ENCODE measurements at places on chromosomes 6 and 20.
A peak's percentile ranks its signal among the peaks of the same experiment; 100 is the strongest.

DNA sequence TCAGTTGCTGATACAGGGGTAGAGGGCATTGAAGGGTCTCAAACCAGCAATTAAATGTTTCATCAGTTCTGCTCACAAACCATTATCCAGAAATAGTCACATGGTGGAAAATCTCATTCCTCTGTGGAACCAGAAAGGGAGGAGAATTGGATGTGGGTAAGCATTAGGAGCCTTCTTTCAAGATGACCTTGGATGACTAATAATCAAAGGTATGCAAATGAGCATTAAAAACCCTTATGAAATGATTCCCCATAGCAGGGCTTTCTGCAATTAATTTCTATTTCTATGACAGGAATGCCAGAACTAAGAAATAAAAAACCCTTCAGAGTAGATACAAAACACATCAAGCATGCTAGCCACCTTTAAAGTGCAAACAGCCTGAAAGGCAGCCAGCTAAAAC lies 37.4 kb upstream of the HCRTR2 start:
- DNase-seq = no peak

- no peak for DNase-seq
Measured at GRCh38 chr6:112760831-112761230, 413.7 kb downstream of the RFPL4B start.

DNA sequence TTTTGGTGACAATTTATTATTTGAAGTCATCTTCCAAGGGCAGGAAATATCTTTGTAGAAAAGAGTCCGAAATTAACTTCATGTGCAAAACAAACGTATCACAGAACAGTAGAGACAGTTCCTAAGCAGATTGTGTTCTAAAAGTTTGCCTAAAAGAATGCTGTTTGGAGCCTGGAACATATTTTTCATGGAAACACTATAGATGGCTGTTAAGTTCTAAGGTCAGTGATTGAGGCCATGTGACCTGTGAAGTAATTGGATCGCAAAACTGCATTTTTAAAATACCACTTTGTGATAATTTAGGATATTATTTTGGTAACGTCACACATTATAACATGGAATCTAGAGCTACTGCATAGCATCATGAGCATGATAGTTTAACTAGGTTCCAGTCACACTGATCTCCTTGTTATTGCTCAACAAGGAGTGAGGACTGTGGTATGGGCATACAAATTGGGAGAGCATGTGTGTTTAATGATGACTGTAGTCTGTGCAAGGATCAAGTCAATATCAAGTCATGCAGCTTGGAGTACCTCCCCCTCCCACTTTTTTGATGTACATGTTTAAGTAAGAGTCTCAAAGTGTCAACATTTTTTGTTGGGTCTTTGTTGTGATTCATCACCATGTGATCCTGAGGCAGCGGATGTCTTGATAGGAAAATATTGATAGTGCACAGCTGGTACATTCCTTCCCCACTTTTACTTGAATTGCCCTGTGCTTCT lies 609.3 kb upstream of the CITED2 start:
- no peak for DNase-seq

DNA sequence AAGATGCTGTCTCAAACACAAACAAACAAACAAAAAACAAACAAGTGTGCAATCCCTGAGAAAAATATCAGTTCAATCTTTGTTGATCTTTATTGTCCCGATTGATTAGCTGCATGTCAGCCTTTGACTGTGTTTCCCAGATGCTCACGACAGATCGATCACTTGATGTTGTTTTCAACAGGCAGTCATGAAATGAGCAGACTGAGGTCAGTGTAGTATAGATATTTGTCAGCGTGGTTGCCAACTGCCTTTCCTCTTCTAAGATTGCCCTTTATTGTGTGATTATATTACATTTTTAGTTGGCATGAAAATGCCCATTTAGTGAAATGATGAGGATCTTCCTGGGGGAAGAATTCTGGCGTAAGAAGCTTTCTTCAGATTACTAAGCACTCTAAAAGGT lies 25.6 kb downstream of the UTRN start:
- no peak for DNase-seq

GRCh38 chr6:36755435-36756348 lies 58.1 kb downstream of the RAB44 start:
- peak; percentile 56 for DNase-seq

- DNase-seq = no peak
Measured at GRCh38 chr6:6317386-6317785, 3.1 kb downstream of the F13A1 start.

DNA sequence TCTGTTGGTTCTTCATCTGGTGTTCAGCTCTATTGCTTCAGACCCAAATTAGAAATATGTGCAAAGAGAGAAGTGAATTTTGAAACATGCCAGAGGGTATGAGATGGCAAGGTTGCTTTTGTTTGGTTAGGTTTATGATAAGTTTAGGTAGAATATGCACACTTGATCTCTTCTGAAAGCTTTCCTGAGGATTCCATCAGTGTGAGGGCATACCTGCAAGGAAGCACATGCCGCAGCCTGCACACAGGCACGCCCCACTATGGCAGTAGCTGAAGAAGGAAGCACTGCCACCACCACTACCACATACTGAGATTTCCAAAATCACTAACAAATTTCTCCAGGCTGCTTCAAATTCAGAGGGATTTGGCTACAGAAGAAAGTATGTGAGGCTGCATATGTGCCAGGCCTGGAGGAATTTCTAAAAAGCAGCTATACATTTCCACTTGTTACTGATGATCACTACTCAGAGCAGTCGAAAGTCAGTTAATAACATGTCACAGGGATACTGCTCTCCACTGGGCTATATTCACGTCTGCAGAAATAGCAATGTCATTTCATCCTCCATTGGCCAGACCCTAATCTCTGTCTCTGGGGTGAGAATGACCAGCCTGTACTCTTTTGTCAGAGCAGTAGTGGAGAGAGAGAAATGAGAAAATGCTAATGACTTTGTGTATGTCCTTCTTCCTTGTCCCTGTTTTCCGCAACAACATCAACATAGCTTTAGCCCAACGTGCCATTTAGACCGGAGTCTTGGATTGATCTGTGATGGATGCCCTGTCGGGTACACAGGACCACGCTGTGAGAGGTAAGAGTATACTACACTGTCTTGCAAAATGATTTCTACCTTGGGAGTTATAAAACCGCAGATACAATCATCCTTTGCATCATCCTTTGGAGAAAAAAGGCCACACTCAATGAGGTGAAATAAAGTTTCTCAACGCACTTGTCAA lies 396.7 kb downstream of the LAMA2 start:
- DNase-seq = no peak

- DNase-seq = no peak
Measured at GRCh38 chr6:6788394-6789032, 200.0 kb downstream of the LY86 start.

GRCh38 chr20:46028772-46029371 lies at the start of gene SLC12A5:
Gene SLC12A5 (plus strand): TSS chr20:46029215. CDS start chr20:46029345, 130 bp downstream.
- DNase-seq = no peak

DNA sequence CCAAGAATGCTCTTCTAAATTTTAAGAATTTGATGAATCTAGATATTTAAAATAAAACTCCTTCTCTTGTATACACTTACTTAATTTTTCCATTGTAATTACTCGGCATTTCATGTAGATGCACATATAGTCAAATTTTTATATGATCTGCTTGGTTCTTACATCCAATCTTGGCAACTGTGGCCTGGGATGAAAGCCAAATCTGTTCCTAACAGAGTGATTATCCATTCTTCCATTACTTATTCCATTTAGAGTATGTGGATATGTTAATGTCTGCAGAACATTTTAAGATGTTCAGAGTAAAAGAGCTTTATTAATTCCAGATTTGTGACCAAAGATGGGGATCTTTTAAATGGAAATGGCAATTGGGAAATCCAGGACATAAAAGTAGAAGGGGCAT lies 144.1 kb upstream of the PDE7B start:
- DNase-seq = no peak

GRCh38 chr20:9977629-9978028 lies 57.2 kb upstream of the ANKEF1 start:
- DNase-seq = no peak

GRCh38 chr20:58839474-58839874 lies 11.2 kb downstream of the GNAS-AS1 start:
- DNase-seq = peak; percentile 18

GRCh38 chr6:107535626-107536025 lies 45.7 kb downstream of the SOBP start:
- DNase-seq = no peak

DNA sequence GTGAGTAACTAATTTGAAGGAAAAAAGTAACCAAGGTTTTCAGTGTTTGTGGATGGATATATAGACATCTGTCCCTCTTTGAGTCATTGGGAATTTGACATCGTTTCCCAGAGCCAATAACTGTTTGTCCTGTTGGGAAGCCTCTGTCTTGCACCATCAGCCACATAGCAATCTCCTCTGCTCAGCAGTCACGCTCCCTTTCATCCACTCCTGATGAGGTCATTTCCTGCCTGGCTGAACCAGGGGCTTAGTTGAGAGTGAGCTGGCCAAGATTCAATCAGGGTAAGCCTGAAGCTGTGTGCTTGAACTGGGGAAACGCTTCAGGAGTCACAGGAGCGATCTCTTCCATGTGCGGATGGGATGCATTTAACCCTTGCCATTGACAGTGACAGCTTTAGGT lies 121.5 kb upstream of the FOXQ1 start:
- DNase-seq = no peak

DNA sequence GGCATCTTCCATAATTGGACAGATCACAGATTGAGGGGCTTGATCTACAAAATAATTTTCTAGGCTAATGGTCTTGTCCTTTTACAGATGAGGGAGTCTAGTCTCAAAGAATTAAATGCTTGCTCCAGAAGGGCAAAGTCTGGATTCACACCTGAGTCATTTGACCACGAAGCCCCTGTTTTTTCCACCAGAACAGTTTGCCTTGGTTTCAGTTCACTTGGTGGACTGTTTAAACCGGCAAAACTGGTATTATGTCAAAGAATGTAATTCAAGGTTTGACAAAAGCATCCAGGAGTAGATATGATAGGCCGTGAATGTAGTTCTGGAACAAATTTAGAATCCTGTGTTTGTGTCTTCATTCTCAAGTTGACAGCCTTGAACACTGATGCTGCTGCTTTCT lies 3.3 kb downstream of the MYO6 start:
- DNase-seq = no peak

- peak; percentile 9 for DNase-seq
Measured at GRCh38 chr6:36615018-36615761, 21.0 kb downstream of the SRSF3 start.

DNA sequence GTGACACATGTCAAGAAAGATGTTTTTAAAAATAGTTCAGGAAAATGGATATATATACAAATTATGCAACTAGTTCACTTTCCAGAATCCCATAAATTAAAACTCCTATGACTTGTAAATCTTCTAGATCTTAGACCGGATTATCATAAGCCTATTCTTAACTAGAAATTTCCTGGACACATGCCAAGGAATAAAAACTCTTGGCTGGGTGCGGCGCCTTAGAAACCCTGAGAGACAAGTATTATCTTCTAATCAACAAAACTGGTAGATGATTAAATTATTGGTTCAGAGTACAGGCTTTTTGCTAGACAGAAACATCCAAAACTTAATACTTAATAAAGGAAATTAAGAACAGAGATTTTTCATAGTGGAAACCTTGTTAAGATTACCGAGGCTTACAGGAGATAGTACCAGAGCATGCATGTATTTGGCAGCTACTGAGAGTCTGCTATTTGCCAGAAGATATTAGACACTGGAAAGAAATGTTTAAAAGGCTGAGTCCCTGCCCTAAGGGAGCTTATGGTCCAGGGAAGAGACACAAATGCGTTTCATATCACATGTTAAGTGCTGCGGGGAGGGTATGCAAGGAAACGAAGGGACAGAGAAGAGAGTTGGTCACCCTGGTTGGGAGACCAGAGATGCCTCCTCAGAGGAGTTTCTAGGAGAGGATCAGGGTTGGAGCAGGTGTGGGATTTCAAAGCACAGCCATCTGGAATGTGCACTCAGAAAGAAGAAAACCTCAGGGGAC lies 46.5 kb upstream of the IFNGR1 start:
- DNase-seq = no peak

DNA sequence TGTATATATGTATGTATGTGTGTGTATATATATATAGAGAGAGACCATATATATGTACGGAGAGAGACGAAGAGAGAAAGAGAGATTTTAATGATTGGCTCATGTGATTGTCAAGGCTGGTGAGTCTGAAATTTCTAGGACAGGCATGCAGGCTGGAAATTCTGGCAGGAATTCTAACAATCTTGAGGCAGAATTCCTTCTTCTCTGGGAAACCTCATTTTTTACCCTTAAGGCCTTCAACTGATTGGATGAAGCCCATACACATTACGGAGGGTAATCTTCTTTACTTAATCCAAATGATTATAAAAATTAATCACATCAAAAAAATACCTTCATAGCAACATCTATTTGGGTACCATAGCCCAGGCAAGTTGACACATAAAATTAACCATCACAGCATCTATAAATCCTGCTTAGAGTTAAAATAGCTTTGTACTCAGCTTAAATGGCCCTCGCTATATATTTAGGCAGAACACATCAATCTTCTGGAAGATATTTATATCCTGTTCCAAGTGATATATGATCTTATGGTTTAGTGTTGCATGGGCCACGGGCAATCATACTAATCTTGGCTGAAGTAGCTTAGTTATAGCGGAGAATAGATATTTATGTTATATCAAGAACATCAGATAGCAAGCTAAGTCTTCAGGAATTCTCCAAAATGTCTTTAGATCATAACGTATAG lies 36.6 kb downstream of the ABRACL start:
- no peak for DNase-seq

DNA sequence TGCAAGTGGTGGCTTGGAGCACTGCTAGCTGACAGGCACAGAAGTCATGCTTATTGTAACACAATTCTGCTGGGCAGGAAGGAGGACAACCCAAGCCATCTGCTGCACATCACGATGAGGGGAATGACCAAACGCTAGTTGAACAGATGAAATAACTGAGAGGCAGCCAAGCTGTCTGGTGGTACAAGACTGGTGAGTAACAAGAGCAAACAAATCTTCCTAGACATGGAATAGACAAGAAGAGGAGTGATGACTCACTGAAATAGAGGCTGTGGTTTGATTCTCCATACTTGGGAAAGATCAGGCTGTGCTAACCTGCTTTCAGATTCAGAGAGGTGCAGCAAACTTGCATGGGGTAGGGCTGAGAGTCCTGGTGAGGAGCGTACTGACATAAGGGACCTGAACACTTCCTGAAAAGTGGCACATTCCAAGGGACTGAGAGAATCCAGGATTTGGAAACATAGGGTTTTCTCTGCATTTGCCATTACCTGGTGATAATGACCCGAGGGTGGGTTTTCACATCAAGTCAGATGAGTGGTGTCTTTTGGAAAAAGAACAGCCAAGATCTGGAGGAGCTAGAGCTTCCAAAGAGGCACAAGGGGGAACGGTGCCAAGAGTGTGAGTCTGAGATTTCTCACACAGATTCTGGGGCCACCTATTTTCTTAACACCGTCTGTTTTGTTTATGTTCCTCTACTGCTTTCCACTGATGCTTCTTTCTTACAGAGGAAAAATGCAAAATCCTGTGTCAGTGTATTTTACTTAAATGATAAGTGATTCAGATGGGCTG lies 60.0 kb downstream of the PRL start:
- DNase-seq = no peak

Data from activated T-helper 1 cell treated with Interleukin-2 at 50 U/mL for 16 hours (primary cell).